ENCODE measurements at places on chromosomes 1 and 21. TPM values are rescaled to one million over a fixed set of nuclear protein-coding genes. Genes with fewer than 3 reads are reported as not detected.
A peak's percentile ranks its signal among the peaks of the same experiment; 100 is the strongest.

DNA sequence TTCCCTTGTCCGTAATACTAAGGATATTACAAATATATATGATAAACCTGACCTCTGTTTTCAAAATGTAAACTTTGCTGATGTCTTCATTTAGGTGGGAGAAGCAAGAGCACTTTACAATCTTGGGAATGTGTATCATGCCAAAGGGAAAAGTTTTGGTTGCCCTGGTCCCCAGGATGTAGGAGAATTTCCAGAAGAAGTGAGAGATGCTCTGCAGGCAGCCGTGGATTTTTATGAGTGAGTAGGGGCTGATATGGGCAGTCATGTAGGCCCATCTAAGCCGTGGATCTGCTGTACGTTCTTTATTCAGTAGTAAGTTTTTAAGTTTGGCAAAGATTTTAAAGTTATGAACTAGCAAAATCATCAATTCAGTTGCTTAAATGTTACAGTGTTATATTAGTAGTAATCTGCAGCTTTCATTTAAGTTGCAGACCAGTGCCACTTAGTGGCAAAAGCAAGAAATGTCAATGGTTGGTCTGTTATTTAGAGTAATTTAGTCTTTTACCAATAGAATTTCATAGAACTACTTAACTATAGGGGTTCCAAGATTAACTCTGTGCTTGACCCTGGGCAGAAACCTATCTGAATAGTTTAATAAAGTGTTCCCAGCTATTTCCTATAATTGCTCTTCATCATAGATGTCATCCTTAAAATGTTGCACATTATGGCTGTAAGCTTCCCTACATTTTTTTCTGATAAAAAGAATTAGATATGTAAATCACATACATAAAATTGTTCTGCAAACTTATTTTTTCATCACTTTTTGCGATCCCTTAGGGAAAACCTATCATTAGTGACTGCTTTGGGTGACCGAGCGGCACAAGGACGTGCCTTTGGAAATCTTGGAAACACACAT, 21.3 kb downstream of the GPSM2 start:
- H3K27ac ChIP-seq: no peak overlapping the region
- H3K4me1 ChIP-seq: no peaks in the 10 kb centered on the region
- H3K4me3 ChIP-seq: no peak overlapping the region
- H3K27me3 ChIP-seq: no peaks in the 10 kb centered on the region
- peaks cover 17% of the 10 kb centered on the region for H3K36me3 ChIP-seq

DNA sequence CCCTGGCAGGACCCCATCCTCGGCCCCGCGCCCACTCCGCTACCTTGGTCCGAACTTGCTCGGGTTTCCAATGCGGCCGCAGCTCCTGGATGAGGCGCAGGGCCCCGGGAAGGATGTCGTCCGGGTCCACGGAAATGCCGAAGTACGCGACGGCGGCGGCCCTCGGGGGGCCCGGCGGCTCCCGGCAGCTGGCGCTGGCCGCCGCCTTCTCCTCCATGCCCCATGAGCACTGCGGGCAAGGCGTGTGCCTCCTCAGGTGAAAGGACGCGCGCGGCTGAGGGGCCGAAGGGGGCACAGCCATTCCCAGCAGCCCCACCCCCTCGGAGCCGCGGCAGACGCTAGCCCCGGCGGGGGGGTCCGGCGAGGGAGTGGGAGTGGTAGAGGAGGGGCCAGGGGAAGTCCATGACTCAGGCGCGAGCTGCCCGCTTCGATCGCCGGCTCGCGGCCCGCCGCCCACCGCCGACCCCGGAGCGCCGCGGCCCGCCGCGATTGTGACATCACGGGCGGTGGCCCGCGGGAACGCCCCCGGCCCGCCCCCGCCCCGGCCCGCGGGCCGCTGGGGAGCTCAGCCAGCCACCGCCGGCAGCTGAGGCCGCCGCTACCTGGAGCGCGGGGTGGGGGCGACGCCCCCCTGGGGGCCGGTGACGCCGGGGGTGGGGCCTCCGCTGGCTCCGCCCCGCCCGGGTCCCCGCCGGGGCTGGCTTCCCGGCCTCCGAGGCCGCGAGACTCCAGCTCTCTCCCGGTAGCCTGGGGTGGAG, at the start of gene ETNK2:
TSS of gene ETNK2 (minus strand) at position 493 of the 758 bp plus-strand sequence. CDS start at position 301, 192 bp downstream.
- no peak within 1 kb of the TSS for H3K27ac ChIP-seq
- H3K4me3 ChIP-seq: peak within 1 kb of the TSS; percentile 50
- DNase-seq: peak; percentile 27
- peaks cover 2% of the 10 kb centered on the region for H3K4me1 ChIP-seq
- H3K36me3 ChIP-seq: no peaks in the 10 kb centered on the region
- H3K27me3 ChIP-seq: peaks cover 19% of the 10 kb centered on the region

DNA sequence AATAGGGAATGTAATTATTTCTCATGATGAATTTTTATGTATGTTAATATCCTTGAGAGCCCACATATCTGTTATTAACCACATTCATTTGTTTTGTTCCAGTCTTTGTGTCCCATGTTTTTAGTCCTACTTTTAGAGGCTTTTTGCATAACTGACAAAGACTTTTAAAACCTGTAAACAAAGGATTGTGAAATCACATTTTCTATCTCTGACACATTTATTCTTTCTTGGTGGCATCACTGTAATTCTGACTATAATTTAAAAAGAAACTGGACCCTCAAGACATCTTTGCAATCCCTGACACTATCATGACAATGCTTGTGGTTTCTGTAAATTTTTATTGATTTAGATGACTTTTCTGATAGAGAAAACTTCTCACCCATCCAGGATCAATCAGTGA, 313.1 kb downstream of the SIPA1L2 start:
- no peak overlapping the region for H3K4me3 ChIP-seq
- no peak overlapping the region for H3K27ac ChIP-seq
- no peaks in the 10 kb centered on the region for H3K27me3 ChIP-seq
- H3K4me1 ChIP-seq: no peaks in the 10 kb centered on the region

Gene COL24A1
- not detected for total RNA-seq

- H3K4me3 ChIP-seq: no peak overlapping the region
- H3K27ac ChIP-seq: no peak overlapping the region
- peak; percentile 70 for DNase-seq
- peaks cover 1% of the 10 kb centered on the region for H3K4me1 ChIP-seq
- H3K36me3 ChIP-seq: no peaks in the 10 kb centered on the region
- H3K27me3 ChIP-seq: peaks cover 47% of the 10 kb centered on the region
Observed at GRCh38 chr1:207077470-207078377, 10.9 kb upstream of the C4BPB start.

GRCh38 chr1:47184822-47185677, 4.8 kb downstream of the PDZK1IP1 start:
- H3K27ac ChIP-seq: no peak overlapping the region
- peak; percentile 14 for DNase-seq
- H3K4me3 ChIP-seq: no peak overlapping the region
- H3K4me1 ChIP-seq: no peaks in the 10 kb centered on the region
- H3K36me3 ChIP-seq: no peaks in the 10 kb centered on the region

Gene DPYD
- total RNA-seq: 44.6 TPM

DNA sequence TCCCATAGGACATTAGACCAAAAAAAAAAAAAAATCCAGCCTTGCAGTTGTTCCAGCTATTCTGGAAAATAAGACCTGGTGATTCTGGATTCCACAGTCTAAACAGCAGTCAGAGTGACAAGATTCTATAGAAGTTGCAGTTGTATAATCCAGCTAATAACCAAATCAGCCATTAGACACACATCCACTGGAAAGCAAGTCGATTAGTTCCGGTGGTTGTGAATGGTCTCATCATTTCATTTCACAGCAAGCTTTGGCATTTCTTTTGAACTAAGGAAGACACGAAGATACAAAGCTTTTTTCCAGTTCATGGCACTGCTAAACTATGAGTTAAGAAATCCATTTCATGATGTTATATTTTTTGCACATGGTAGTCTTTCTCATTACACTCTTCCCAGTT, 54.4 kb upstream of the FAM89A start:
- H3K36me3 ChIP-seq: no peaks in the 10 kb centered on the region
- H3K4me3 ChIP-seq: no peak overlapping the region
- no peak overlapping the region for H3K27ac ChIP-seq
- H3K4me1 ChIP-seq: no peaks in the 10 kb centered on the region
- H3K27me3 ChIP-seq: peaks cover 34% of the 10 kb centered on the region

GRCh38 chr1:86429122-86429725, 5.3 kb downstream of the CLCA2 start:
- H3K36me3 ChIP-seq: no peaks in the 10 kb centered on the region
- H3K4me3 ChIP-seq: no peak overlapping the region
- H3K27me3 ChIP-seq: peaks cover 9% of the 10 kb centered on the region
- H3K27ac ChIP-seq: no peak overlapping the region
- H3K4me1 ChIP-seq: no peaks in the 10 kb centered on the region
- DNase-seq: no peak
